ENCODE measurements at places on chromosomes 6 and 20. TPM values are rescaled to one million over a fixed set of nuclear protein-coding genes. Genes with fewer than 3 reads are reported as not detected.

Gene TEAD3
- 48.7 TPM for total RNA-seq

Gene TCEA2
- 10.7 TPM for total RNA-seq

Gene SLPI
- 118 TPM for total RNA-seq

Gene B3GALT4
- total RNA-seq: 18.0 TPM

Gene NINL
- total RNA-seq: 6.9 TPM

Gene CAP2
- 2.9 TPM for total RNA-seq

Gene STXBP5
- 64.0 TPM for total RNA-seq

Gene PGC
- not detected for total RNA-seq

Gene CSNK2A1
- 90.9 TPM for total RNA-seq

Gene DNAH8
- not detected for total RNA-seq

Gene DEFB129
- not detected for total RNA-seq

Gene CAGE1
- total RNA-seq: not detected

Gene LRRC73
- not detected for total RNA-seq

Gene BNIP5
- not detected for total RNA-seq

Gene IRAK1BP1
- 4.3 TPM for total RNA-seq

Gene EDN1
- total RNA-seq: 21.7 TPM

Gene ISM1
- 12.8 TPM for total RNA-seq

Gene DEFB124
- total RNA-seq: not detected

Gene SLC22A16
- not detected for total RNA-seq

Gene RAMACL
- total RNA-seq: 3.6 TPM

Gene MATN4
- total RNA-seq: 0.94 TPM
